ENCODE measurements at places on chromosomes 7 and 10. TPM values are rescaled to one million over a fixed set of nuclear protein-coding genes. Genes with fewer than 3 reads are reported as not detected.

The NXPH1 gene
- not detected for polyA plus RNA-seq

The GPRIN2 gene
- 0.03 TPM for polyA plus RNA-seq

The ATP6V0A4 gene
- polyA plus RNA-seq = not detected

The KLF14 gene
- not detected for polyA plus RNA-seq

The TLX1 gene
- 0.02 TPM for polyA plus RNA-seq

The ORC5 gene
- polyA plus RNA-seq = 4.1 TPM

The LRRTM3 gene
- not detected for polyA plus RNA-seq

The ATOH7 gene
- 0.12 TPM for polyA plus RNA-seq

The MEOX2 gene
- polyA plus RNA-seq = not detected

The MYL7 gene
- polyA plus RNA-seq = not detected

GRCh38 chr7:65809259-65809981, 63.5 kb upstream of the VKORC1L1 start:
- DNase-seq = no peak

- DNase-seq = peak; percentile 68
Observed at GRCh38 chr7:87627634-87627994, 584 bp upstream of the RUNDC3B start.

DNA sequence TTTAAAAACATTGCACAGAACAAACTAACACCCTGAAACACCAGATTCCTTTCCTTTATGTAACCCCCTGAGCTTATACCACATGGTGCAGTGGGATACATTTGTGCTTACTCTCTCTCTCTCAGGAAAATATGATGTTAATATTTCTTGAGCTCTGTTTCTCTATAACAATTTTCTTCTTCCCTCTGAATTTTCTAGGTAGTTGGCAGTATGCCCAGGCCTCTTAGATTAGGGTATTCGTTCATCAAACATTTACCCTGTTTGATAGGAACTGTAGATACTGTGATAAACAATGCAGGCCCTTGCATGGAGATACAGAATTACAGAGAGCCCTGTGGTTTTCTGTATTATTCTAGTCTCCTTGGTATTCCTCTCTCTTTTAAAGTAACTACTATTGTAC, 567.8 kb downstream of the IPMK start:
- DNase-seq = peak; percentile 3

DNA sequence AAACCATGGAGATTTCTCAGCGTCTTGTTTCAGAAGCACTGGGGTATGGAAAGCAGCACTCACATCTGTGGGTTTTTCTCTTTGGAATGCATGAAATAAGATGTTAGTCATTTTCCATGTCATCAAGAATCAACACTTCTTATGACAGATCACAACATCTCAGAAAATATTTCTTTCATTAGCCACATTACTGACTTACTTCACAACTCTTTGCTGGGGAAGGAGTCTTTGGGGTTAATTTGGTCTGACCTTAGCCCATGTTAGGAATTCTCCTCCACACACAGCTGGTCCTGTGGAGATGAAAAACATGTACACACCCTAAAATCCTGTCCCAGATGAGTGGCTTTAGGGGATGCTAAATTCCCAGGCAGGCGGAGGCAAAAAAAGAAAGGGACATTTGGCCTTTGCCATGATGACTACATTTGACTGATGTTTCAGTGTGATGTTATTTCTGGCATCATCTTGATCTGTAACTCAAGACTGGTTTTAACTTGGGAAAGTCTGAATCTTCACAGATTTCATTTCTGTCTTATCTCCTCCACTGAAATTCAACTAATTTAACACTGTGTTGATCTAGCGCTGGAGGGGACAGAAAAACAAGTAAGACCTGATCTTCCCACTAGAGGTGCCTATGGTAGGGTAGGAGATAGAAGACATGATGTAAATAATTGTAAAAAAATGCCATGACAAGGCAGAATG, 363.2 kb downstream of the PRPF18 start:
- DNase-seq = no peak

DNA sequence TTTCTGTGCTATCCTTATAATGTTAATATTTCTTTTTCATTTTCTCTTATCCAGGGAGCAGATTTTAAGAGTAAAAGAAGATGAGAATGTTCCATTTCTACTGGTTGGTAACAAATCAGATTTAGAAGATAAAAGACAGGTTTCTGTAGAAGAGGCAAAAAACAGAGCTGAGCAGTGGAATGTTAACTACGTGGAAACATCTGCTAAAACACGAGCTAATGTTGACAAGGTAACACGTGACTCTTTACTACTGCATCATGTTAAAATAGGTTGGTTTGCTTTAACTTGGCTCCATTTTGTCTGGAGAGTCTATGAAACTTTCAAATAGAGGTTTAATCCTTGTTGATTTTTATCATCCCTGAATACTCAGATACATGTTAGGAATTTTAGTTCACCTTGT, 73.3 kb downstream of the RALA start:
- no peak for DNase-seq

DNA sequence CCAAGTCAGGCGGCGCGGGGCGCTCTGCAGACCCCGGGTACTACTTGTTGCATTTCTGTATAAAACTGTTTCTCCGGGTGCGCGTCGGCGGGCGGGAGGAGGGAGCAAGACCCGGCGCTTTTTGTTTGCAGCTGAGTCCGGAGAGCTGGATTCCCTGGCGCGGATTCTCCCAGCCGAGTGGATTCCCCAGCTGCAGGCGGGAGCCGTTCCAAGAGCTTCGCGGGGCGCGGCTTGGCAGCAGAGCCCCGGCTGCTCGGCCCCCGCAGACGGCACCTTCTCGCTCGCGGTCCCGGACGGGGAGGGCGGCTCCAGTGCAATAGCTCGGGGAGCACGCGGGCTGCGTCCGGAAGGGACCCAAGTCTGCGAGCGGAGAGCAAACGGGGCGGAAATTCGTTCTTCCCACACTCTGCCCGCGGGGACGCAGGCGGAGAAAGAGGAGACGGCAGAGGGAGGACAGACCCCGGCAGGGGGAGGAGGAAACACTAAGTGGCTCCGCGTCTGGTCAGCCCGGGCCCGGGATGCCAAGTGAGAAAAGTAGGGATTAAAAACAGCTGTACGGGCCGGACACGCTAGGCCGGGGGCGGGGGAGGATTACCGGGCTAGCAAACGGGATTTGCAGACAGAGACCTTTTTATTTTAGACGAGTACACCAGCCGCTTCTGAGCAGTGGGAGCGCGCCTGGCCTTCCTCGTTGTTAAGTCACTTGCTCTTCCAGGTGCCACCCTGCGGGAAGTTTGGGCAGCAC, at the start of gene TRIL:
TSS of gene TRIL (minus strand) at position 96 of the 745 bp plus-strand sequence. CDS start 284 bp downstream, outside the sequence.
- DNase-seq = peak; percentile 91

GRCh38 chr7:103547451-103548284, 101.7 kb upstream of the SLC26A5 start:
- DNase-seq = no peak

DNA sequence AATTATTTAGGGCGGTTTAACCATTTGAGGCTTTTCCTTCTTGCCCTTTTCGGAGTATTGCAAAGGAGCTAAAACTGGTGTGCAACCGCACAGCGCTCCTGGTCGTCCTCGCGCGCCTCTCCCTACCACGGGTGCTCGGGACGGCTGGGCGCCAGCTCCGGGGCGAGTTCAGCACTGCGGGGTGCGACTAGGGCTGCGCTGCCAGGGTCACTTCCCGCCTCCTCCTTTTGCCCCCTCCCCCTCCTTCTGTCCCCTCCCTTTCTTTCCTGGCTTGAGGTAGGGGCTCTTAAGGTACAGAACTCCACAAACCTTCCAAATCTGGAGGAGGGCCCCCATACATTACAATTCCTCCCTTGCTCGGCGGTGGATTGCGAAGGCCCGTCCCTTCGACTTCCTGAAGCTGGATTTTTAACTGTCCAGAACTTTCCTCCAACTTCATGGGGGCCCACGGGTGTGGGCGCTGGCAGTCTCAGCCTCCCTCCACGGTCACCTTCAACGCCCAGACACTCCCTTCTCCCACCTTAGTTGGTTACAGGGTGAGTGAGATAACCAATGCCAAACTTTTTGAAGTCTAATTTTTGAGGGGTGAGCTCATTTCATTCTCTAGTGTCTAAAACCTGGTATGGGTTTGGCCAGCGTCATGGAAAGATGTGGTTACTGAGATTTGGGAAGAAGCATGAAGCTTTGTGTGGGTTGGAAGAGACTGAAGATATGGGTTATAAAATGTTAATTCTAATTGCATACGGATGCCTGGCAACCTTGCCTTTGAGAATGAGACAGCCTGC, 3.1 kb downstream of the FZD1 start:
- DNase-seq = no peak

DNA sequence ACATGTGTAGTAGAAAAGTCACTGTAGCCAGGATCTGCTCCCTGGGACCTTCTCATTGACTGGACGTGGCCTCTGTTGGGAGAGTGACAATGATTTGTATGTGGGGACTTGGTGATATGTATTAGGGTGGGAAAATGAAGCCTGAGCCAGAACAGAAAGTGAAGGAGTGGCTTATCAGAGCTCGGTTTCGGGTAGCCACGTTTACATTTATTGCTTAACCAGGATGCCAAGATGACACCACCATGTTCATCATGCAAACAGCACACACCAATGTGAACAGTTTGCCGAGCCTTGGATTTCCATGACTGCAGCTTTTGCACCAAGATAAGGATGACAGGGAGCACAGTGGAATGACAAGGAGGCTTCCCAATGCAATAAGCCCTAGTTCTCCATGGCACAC, 112.8 kb upstream of the STK17A start:
- no peak for DNase-seq

- no peak for DNase-seq
Observed at GRCh38 chr7:119256001-119256400, 1017.0 kb upstream of the KCND2 start.

DNA sequence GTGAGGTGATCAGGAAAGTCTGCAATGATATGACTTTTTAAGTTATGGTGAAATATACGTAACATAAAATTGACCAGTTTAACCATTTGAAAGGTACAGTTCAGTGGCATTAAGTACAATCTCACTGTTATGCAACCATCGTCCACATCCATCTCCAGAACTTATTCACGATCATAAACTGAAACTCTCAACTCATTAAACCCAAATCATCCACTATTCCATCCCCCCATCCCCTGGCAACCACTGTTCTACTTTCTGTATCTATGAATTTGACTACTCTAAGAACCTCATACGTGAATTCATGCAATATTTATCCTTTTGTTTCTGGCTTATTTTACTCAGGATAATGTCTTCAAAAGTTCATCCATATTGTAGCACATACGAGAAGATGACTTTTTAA, 48.4 kb downstream of the TFAM start:
- DNase-seq = no peak

- DNase-seq = no peak
Observed at GRCh38 chr10:107561136-107561650, 396.7 kb upstream of the SORCS1 start.

DNA sequence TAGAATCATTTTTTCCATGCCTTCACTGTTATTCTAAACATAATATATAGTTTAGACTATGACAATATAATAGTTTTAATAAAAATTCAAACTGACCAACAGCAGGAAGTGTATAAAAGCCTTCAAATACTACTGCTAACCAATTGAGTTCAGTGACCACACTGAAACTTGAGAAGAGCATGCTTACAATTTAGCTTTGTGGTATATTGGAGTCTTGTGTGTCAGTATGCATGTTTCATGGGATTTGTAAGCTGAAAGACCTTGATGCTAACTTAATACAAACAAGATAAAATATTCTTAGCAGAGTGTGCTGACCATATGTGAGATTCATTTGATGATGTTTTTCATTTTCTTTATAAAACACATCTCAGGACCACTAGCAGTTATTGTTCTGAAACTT, 395.5 kb downstream of the SUGCT start:
- no peak for DNase-seq

GRCh38 chr10:314871-315270, 179.6 kb downstream of the ZMYND11 start:
- no peak for DNase-seq

DNA sequence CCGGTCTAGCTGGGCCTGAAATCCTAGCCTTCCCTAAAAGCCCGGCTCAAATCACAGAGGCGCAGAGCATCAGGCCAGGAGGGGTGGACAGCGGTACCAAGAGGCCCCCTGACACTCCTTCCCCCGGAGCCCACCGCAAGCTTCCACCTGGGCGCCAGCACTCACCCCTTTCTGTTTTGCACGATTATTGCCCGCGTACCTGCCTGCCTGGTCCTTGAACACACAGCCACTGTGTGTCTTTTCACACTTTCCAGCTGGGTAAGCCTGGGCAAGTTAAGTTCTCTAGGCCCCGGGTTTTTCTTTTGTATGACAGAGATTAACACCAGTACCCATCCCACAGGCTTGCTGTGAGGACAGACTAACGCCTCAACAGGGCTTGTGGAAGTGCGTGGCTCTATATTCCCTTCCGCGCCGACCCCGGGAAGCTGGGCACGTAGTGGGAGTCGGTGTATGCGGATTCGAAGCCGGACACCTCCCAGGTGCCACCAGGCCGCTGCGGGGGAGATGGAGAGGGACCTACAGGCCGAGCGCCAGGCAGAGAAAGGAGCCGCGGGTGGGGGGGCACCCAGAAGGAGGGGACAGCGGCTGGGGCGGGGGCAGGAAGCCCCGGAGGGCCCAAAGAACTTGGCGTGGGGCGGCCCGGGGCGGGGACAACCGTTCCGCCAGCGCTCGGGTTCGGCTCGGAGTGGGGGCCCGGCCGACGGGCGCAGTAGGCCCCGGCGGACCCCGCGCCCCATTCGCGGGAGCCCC, 792 bp downstream of the ZNF746 start:
- DNase-seq = peak; percentile 79

DNA sequence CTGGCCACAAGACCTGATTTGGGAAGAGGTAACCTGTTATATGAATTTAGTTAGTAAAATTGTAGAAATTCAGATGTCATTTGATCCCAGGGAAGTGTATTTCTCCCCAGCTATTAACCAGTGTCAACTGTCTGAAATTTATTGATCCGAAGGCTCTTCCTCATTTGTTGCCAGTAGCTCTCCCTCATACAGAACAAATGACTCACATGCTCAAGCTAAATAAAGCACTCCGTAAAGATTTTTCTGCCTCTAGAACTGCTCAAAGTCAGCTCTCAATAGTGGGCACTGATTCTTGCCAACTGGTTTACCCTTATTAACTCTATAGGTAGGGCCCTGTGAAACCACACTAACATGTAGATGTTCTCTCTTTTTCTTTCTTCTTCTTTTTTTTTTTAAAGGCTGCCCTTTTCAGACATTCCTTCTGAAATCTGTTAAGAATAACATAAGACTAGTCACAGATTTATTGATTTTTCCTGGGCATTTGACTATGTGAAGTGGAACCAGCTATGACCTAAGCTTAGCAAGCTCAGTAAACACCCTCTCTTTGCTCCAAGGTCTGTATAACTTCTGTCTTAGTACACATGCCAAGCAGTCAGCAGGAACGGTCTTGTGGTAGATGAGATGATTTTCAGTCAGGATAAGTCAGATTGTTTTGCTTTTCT, 21.8 kb downstream of the RPA3 start:
- DNase-seq = no peak

GRCh38 chr7:133854739-133855138, 272.4 kb upstream of the LRGUK start:
- peak; percentile 68 for DNase-seq

DNA sequence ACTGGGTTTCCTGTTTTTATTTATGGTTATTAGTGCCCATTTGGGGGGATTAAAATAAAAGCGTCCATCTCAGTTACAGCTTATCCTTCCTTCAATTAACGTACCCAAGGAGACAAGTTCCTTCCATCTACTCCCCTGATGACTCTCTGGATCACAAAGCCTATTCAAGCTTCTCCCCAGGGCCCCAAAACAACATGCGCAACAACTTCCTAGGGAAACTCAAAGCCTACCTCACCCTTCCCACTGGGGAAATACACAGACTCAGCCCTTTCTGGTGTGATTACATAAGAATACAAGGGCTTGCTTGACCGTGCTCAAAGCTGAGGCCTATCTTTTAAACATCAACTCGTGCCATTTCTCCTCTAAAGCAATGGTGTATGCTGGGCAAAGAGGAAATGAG, 112.4 kb downstream of the CDK6 start:
- no peak for DNase-seq

GRCh38 chr10:60138026-60138425, 231.7 kb upstream of the CCDC6 start:
- no peak for DNase-seq

Measured in SK-N-SH (cell line).